ENCODE measurements at places on chromosomes 6 and 20.

DNA sequence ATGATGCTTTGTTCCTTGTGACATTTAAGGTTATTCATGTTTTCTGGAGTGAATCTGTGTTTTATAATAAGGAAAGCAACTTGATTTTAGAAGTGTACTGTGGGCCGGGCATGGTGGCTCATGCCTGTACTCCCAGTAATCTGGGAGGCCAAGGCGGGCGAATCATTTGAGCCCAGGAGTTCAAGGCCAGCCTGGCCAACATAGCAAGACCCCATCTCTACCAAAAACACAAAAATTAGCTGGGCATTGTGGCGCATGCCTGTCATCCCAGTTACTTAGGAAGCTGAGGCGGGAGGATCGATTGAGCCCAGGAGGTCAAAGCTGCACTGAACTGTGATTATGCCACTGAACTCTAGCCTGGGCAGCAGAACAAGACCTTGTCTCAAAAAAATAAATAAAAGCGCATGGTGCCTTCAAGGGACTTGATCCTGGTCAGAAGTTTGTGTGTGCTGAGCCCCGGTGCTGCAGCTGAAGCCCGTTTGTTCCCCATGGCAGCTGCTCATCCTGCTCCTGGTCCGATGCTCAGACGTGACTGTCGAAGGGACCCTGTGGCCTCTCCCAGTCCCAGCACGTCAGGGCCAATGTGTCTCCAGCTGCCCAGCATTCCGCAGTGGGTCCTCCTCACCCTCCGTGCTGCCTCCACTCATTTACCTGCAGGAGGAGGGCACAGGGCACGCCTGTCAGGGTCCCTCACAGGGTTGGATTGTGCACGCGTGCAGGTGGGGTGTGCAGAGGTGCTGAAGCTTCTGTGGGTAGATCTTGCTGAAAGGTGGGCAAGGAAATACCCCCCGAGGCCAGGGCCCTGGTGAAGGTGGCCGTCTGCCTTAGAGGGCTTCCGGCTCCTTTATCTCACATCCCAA lies 18.3 kb downstream of the ENTPD6 start:
- H3K4me1 ChIP-seq: no peaks in the 10 kb centered on the region
- no peak for DNase-seq
- no peak overlapping the region for H3K27ac ChIP-seq
- H3K27me3 ChIP-seq: no peaks in the 10 kb centered on the region

DNA sequence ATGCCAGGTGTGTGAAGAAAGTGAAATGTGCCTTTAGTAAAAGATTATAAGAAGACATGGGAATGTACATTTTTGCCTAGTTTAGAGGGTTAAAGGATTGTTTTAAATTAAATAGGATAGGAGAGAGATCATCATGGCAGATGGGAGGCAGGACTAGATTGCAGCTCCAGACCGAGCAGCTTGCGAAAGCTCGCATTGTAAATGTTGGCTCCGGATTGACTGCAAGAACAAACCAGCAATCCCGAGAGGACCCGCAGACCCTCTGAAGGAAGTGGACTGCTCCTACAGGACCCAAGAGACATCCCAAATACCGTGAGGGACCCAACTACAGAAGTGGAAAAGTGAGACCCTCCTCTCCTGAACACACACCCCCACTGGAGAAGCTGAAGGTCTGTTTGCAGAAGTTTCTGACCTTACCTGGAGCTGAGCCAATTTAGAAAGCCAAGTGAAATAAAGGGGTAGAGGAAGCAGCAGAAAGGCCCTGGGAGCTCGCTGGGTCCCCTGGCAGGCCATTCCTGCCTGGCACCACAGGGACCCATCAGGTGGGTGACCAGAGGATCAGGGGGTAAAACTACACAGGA lies 30.0 kb upstream of the TPD52L1 start:
- H3K4me1 ChIP-seq: peaks cover 8% of the 10 kb centered on the region
- DNase-seq: no peak
- H3K27ac ChIP-seq: no peak overlapping the region
- no peaks in the 10 kb centered on the region for H3K36me3 ChIP-seq
- H3K4me3 ChIP-seq: no peak overlapping the region

DNA sequence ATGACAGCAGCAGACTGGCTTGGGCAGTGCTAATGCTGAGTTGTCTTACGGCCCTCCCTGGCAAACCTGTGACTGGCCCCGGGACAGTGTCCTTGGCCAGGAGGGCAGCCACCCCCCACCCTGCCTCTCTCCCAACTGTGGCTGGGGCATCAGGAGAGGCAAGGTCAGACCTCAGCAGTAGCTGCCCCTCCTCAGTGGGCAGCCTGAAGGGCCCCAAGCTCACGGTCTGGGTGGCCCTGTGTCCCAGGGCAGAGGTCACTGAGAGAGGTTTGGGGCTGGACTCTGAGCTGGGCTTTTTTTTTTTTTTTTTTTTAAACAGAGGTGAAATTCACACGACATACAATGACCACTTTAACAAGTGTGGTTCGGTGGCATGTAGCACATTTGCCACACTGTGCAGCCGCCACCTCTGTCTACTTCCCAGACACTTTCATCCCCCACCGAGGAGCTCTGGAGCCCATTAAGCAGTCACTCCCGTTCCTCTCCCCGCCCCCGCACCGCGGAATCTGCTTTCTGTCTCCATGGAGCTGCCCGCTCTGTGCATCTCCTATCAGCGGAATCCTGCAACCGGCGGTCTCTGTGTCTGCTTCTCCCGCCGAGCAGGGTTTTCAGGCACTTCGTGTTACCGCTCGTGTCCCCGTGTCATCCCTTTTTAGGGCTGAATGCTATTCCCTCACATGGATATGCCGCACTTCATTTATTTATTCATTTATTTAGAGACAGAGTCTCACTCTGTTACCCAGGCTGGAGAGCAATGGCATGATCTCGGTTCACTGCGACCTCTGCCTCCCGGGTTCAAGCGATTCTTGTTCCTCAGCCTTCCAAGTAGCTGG lies 67.9 kb upstream of the GATA5 start:
- DNase-seq: no peak
- no peaks in the 10 kb centered on the region for H3K36me3 ChIP-seq

- no peak for DNase-seq
- peak overlapping the region; percentile 94 for H3K4me3 ChIP-seq
- H3K27me3 ChIP-seq: no peaks in the 10 kb centered on the region
- H3K27ac ChIP-seq: peak overlapping the region; percentile 99
Measured at GRCh38 chr20:57711311-57711712, 1.5 kb upstream of the PMEPA1 start.

GRCh38 chr6:103079867-103080266 lies 1686.4 kb downstream of the GRIK2 start:
- H3K27ac ChIP-seq: no peak overlapping the region
- no peaks in the 10 kb centered on the region for H3K36me3 ChIP-seq
- no peak overlapping the region for H3K4me3 ChIP-seq
- no peaks in the 10 kb centered on the region for H3K27me3 ChIP-seq

GRCh38 chr6:6886171-6886885 lies 221.4 kb upstream of the RREB1 start:
- peaks cover 18% of the 10 kb centered on the region for H3K4me1 ChIP-seq
- H3K36me3 ChIP-seq: no peaks in the 10 kb centered on the region
- no peak overlapping the region for H3K27ac ChIP-seq
- no peaks in the 10 kb centered on the region for H3K27me3 ChIP-seq
- no peak for DNase-seq

GRCh38 chr6:24915641-24916040 lies 20.1 kb downstream of the RIPOR2 start:
- H3K4me3 ChIP-seq: no peak overlapping the region
- no peak for DNase-seq
- peaks cover 19% of the 10 kb centered on the region for H3K27me3 ChIP-seq
- peaks cover 44% of the 10 kb centered on the region for H3K4me1 ChIP-seq

GRCh38 chr6:7445101-7445500 lies 55.5 kb downstream of the RIOK1 start:
- no peaks in the 10 kb centered on the region for H3K36me3 ChIP-seq
- no peak overlapping the region for H3K27ac ChIP-seq
- H3K4me1 ChIP-seq: no peaks in the 10 kb centered on the region

DNA sequence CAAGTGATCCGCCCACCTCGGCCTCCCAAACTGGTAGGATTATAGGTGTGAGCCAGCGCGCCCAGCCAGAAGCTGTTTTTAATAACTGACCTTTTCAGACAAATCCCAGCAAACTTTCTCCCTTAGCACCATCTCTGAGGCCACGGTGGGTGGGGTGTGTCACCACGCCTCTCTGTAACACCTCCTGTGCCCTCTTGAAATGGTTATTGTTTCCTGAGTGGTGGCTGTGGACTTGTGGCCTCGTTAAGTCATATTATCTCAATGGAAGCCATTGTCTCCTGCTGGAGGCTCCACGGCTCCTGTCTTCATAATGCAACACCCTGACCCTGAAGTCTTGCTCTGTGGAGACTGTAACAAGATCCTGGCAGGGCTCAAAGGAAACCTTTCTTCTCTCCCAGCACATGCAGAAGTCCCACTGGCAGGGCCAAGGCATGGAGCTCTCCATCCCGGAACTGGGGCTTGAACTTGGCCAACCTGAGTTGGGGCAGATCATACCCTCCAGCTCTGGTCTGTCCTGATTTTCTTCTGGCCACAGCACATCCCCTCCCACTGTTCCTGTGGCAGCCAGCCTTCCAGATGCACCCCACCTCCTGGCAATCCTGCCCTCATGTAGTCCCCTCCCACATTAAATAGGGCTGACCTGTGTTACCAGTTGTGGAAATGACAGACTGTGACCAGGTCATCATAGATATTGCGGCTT lies 81.1 kb downstream of the SNX5 start:
- H3K4me1 ChIP-seq: peaks cover 9% of the 10 kb centered on the region
- no peak overlapping the region for H3K4me3 ChIP-seq
- no peak overlapping the region for H3K27ac ChIP-seq
- 0 out of 2 replicates have a peak, but pooled peaks cover 5% of the 10 kb centered on the region for H3K36me3 ChIP-seq

DNA sequence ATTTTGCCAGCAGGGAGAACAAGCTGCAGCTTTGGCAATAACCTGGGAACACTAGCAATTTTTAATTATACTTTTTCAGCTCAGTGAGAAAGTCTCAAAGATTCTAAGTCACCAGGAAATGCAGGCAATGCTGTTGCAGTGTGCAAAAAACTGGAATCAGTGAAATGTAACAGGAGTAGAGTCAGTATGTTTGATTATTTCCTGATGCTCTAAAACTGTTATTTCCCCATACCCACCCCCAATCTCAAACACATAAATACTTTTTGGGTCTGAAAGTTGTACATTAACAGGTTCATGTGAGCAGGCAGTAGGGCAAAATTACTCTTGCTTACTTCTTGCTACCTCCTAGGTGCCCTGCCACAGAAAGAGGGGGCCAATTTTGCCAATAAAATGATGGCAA lies 65.4 kb upstream of the BEND6 start:
- 0 out of 2 replicates have a peak overlapping the region, but pooled peaks have one; percentile 5 for H3K27ac ChIP-seq
- H3K4me1 ChIP-seq: no peaks in the 10 kb centered on the region
- DNase-seq: no peak
- no peaks in the 10 kb centered on the region for H3K36me3 ChIP-seq

DNA sequence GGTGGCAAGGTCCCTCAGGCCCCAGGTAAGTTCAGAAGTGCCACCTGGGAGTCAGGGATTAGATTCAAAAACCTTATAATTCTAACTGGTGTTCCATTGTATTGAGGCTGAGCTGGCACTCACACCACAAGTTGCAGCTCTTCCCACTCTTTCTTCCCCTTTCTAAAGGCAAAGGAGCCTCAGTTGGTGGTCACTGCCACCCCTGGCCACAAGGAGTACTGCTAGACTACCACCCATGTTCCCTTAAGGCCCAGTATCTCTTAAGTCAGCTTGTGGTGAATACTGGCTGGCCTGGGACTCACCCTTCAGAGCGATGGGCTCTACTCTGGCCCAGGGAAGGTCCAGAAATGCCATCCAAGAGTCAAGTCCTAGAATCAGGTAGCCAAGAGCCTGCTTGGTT lies 421.1 kb upstream of the KHDRBS2 start:
- no peaks in the 10 kb centered on the region for H3K36me3 ChIP-seq
- DNase-seq: peak; percentile 29

GRCh38 chr6:32182555-32182981 lies 1.5 kb downstream of the AGER start:
- H3K4me1 ChIP-seq: peaks cover 9% of the 10 kb centered on the region
- DNase-seq: no peak
- no peak overlapping the region for H3K27ac ChIP-seq
